ENCODE measurements at places on chromosomes 6 and 20. TPM values are rescaled to one million over a fixed set of nuclear protein-coding genes. Genes with fewer than 3 reads are reported as not detected.
A peak's percentile ranks its signal among the peaks of the same experiment; 100 is the strongest.

GRCh38 chr6:87932361-87932760, 115.3 kb upstream of the SPACA1 start:
- DNase-seq, result no peak

- no peak for DNase-seq
These were observed 9.6 kb downstream of the ERGIC3 start for GRCh38 chr20:35551503-35551902.

DNA sequence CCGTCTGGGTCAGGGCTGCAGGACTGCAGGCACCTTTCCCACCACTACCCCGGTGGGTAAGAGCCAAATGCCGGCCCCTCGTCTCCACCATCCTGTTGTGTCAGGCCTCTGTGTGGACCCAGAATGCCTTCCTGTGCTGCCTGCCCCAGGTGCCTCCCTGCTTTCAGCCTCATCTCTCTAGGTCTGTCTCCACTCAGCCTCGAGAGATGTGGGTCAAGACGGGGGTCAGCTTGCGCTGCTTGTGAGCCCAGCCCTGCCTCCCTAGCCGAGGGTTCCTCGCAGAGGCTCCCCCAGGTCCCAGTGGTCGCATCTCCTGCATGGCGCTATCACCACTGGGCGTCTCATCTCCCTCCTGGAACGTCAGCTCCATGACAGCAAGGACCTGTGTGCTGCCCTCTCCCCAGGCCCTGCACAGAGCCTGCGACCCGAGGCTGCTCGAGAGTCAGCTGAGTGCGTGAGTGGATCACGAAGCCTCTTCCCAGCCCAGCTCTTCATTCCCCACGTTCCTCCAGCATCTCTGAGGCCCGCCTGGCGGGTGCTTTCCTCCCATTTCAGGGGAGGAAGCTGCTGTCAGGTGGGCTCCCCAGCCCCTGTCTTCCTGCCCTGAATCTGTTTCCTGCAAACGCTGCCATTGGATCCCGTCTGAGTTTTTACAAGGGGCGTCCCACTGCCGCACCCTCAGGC, 38.7 kb upstream of the ZBP1 start:
- no peak for DNase-seq

DNA sequence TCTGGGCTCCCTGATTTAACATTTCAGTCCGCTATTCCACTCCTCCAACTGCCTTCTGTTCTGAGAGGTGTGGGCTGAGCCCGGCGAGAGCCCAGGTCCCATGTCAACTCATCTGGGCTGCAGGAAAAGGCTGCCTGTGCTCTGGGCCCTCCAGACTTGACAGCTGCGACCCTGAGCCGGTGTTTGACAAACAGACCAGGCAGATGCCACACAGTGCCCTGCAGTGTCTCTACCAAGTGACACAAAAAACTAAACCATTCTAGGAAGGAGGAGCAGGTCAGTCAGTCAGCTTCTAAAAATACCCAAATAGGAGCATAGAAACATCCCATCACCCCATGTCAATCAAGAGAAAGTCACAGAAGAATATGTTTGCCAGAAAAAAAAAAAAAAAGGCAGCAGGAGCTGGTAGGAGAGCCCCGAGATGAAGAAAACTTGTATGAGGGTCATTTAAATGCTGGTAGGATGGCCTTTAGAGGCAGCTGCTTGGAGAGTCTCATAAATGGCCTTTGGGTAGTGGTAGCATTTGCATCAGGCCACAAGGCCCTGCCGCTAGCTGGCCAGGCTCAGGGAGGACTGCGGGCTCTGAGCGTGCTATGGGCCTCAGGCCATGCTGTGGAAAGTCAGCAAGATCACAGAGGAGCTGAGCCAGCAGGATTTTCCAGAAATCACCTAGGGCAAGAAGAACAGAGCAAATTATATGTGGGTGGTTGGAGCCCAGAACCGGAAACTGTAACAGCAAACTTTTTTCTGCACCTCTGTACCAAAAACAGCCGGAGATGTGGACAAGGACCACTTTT, 36.6 kb upstream of the GFOD1 start:
- DNase-seq, result no peak

DNA sequence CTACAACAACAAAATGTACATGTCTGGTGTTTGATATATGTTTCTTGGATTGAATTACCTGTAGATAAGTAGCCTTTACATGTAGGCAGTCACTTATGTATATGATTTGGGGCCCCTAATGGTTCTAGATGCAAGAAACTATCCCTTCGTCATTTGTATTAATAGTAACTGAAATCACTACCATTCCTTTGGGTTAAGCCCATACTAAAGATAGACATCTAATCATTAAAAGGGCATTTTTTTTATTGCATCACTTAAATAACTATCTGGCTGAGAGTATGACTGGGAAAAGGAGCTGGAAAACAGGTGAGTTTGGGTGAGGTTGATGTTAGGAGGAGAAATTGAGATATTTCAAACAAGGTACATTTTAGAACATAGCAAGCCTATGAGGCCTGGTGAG, 213.5 kb upstream of the PLN start:
- DNase-seq, result no peak

DNA sequence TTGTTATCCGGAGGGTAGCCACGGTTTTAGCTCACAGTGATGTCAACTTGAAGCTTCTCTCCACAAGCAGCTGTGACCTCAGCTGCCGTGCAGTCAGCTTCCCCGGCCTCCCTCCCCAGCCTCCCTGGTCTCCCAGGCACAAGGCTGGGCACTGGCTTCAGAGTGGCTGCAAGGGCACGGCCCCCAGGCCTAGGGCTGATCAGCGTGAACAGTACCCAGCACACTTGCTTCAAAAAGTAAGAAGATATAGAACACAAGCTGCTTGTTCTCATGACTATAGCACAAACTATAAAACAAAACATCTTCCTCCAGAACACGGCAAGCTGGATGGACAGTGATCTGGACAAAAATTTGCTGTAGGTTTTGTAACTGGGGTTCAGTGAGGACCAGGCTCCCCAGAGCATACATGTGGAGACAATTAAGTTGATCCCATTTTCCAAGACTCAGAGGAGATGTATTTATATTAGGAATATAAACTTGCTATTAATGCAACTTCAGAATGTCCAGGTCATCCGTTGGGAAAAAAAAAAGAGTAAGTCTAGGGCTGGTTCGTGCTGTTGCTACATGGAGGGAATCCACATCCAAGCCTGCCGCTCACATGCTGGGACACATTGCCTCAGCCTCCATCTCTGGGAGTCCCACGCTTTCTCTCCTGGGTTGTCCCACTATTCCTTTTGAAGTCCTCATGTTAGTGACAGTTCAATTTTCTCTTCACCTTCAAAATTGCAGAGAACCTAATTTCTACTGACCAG, 199.4 kb upstream of the THBS2 start:
- no peak for DNase-seq

GRCh38 chr6:110255211-110255750, 75.1 kb downstream of the CDC40 start:
- DNase-seq, result no peak

DNA sequence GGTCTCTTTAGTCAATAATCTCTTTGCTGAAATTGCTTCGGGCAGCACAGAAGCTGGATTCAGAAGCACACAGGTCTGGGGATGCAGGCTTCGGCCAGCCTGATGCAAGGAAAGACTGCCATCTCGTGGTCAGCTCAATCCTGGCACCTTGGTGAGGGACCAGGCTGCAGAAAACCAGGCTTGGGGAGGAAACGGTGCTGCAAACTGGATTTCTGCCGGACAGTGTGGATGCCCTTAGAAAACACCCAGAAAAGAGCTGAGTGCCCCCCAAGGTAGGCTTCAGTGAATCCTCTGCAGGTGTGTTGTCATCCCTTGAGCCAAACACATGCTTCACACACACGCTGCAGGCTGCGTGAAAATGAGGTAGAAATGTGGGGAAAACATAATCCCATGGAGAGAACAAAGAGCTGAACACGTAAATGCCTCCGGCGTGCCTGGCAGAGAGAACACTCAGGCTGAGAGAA, 89.8 kb upstream of the PAX1 start:
- peak; percentile 34 for DNase-seq

DNA sequence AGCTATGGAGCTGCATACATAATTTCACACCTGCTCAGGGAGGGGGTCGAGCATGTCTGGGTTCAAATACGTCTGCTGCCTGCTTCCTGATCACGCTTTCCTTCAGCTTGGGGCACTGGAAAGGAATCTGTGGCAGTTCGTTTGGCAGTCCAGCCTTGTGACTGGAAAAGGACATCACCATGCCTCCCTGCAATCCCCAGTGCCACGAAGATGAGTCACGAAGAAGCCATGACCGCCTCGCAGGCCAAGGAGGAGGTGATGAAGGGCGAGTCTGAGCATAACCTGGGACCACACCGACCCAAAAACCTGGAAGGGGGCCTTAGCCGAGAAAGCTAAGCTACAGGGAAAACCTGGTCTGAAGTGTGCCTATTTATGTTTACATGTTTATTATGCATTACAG, 13.1 kb downstream of the JAG1 start:
- no peak for DNase-seq

DNA sequence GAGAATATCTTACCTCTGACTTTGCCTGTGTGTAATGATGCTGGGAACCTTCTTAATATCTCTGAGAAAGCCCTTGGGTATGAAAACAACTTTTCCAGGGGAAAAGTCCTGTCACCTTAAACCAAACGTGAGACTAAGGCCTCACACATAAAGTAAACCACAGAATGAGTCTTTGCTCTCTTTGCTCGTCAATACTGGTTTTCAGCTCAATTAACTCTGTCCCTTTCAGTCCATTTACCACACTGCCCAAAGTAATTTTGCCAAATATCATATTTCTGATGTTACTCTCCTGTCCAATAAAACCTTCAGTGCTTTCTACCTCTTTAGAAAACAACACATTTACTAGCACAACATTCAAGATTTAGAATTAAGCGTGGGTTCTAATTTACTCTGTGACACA, 100.5 kb upstream of the HMGCLL1 start:
- DNase-seq, result no peak

GRCh38 chr6:146999766-147000165, 204.5 kb upstream of the STXBP5 start:
- no peak for DNase-seq

MUC21 gene
- not detected for total RNA-seq

NR2E1 gene
- not detected for total RNA-seq
